ENCODE measurements at places on chromosomes 1 and 21. TPM values are rescaled to one million over a fixed set of nuclear protein-coding genes. Genes with fewer than 3 reads are reported as not detected.

The HES5 gene
- total RNA-seq, result not detected

The CR1 gene
- 1.3 TPM for total RNA-seq

The UBASH3A gene
- 0.26 TPM for total RNA-seq

The IGSF9 gene
- 2.3 TPM for total RNA-seq

The SYT14 gene
- total RNA-seq, result not detected

The OR14C36 gene
- not detected for total RNA-seq

The GTF2B gene
- total RNA-seq, result 5.9 TPM

The TBX19 gene
- total RNA-seq, result 0.78 TPM

The RNF19B gene
- 19.8 TPM for total RNA-seq

The SERPINC1 gene
- total RNA-seq, result not detected

The TDRD10 gene
- total RNA-seq, result 2.6 TPM

The PFKFB2 gene
- total RNA-seq, result 4.9 TPM

The FCER1G gene
- 27.0 TPM for total RNA-seq

The S100A8 gene
- total RNA-seq, result not detected

The TNFRSF8 gene
- total RNA-seq, result not detected

The OR2T33 gene
- total RNA-seq, result not detected

The SLC44A5 gene
- 5.4 TPM for total RNA-seq

The HTR6 gene
- not detected for total RNA-seq

The SLC1A7 gene
- total RNA-seq, result not detected

The ZNF683 gene
- total RNA-seq, result not detected

The ELAPOR1 gene
- total RNA-seq, result 84.7 TPM

The TMCO4 gene
- total RNA-seq, result 31.3 TPM

The RYR2 gene
- 14.2 TPM for total RNA-seq

The TGFB2 gene
- 4.3 TPM for total RNA-seq

The DMBX1 gene
- total RNA-seq, result not detected

The PDZK1IP1 gene
- total RNA-seq, result 56.4 TPM

The FAM151A gene
- total RNA-seq, result not detected

The AGMAT gene
- 0.33 TPM for total RNA-seq

The FAM110D gene
- 4.6 TPM for total RNA-seq

The PRAMEF4 gene
- not detected for total RNA-seq

The CCDC17 gene
- 3.6 TPM for total RNA-seq

The HAO2 gene
- total RNA-seq, result not detected

The EPHB2 gene
- 2.9 TPM for total RNA-seq

The DNAJC11 gene
- total RNA-seq, result 16.1 TPM

The EXTL2 gene
- total RNA-seq, result 17.1 TPM

The ARHGEF16 gene
- total RNA-seq, result 17.1 TPM

The GOLT1A gene
- total RNA-seq, result not detected

The OR2M3 gene
- not detected for total RNA-seq

The MNDA gene
- 3.1 TPM for total RNA-seq

The RNF186 gene
- 32.9 TPM for total RNA-seq

The LEMD1 gene
- not detected for total RNA-seq

The MX2 gene
- total RNA-seq, result 12.2 TPM

The FAM131C gene
- total RNA-seq, result 4.2 TPM

The PER3 gene
- total RNA-seq, result 10.4 TPM

The PAFAH2 gene
- total RNA-seq, result 14.8 TPM

The OR2T11 gene
- 0.26 TPM for total RNA-seq

The TEKT2 gene
- total RNA-seq, result 1.3 TPM

The TMEM240 gene
- 3.6 TPM for total RNA-seq

The EXTL1 gene
- total RNA-seq, result not detected

Measured in body of pancreas (tissue), 4 donors.